ENCODE measurements at places on chromosomes 6 and 20.

DNA sequence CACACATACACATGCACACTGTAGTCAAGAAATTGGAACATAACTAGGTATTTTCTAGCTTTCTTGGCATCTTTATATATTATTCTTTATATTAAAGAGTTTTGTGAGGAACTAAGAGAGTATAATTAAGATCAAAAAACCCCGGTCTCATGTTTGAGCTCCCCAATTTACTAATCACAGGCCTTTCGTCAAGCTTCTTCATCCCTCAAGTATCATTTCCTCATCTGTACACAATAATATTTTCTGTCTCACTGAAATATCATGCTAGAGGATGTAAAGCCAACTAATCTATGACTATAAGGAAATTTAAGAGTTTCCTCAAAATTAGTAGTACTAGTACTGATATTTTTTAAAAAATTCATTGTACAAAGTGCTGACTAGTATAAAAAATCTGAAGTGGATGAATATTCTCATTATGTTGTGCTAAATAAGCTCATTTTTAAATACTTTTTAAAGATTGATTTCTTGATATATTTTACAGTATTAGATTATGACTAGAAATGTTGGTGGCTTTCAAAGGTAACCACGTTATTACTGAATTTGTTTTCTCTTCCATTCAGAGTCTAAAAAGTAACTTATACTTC, 28.0 kb downstream of the PEX3 start:
- no peak for DNase-seq

DNA sequence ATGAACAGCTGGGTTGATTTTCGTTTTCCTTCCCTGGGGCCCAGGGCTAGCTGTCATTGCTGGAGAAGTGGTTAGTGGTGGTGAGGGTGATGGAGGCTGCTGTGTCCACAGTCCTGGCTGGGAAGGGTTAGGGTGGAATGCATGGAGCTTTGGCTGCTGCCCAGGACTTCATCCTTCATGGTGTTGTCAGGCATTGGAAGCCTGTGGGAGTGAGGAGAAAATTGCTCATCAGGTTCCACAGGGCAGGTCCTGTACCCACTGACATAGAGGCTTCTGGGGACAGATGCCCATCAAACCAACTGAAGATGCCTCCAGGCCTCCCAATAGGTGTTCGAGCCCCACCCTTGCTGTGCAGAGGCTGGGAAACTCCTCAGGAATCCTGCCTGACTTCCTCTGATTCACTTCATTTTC, 262.4 kb upstream of the SUPT3H start:
- no peak for DNase-seq

- DNase-seq = no peak
Measured at GRCh38 chr6:28914941-28915340, 8.8 kb downstream of the TRIM27 start.

GRCh38 chr6:5772408-5773120, 234.2 kb downstream of the NRN1 start:
- DNase-seq = no peak

DNA sequence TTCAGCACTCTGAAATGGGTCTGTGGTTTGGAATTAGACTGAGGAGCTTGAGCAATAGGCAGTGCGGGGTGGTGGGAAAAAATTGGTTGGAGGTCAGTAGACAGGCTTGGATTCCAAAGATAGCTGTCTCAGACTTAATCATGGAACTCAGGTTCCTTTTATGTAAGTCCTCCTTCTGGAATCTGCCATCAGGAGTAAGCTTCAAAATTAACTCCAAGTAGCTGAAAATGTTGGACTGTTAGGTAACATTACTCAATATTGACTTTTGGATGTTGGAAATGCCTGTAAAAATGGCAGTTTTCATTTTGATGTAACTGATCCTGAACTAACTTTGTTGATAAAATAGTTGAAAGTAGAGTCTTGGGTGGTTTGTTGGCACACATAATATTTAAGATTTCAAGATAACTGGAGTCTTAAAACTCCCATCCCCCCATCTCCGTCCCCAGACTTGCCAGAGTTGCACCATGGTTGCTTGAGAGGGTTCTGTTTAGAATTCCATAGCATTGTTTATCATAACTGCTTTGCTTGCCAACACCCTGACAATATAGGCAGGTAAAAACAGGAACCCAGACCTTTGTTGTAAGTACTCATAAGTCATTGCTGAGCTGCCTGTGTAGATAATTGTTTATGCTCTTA, 83.0 kb downstream of the PHF20 start:
- DNase-seq = no peak

- DNase-seq = no peak
Measured at GRCh38 chr20:59646487-59646886, 42.1 kb downstream of the PHACTR3 start.

- DNase-seq = no peak
Measured at GRCh38 chr6:89921691-89922090, 27.4 kb downstream of the GJA10 start.

DNA sequence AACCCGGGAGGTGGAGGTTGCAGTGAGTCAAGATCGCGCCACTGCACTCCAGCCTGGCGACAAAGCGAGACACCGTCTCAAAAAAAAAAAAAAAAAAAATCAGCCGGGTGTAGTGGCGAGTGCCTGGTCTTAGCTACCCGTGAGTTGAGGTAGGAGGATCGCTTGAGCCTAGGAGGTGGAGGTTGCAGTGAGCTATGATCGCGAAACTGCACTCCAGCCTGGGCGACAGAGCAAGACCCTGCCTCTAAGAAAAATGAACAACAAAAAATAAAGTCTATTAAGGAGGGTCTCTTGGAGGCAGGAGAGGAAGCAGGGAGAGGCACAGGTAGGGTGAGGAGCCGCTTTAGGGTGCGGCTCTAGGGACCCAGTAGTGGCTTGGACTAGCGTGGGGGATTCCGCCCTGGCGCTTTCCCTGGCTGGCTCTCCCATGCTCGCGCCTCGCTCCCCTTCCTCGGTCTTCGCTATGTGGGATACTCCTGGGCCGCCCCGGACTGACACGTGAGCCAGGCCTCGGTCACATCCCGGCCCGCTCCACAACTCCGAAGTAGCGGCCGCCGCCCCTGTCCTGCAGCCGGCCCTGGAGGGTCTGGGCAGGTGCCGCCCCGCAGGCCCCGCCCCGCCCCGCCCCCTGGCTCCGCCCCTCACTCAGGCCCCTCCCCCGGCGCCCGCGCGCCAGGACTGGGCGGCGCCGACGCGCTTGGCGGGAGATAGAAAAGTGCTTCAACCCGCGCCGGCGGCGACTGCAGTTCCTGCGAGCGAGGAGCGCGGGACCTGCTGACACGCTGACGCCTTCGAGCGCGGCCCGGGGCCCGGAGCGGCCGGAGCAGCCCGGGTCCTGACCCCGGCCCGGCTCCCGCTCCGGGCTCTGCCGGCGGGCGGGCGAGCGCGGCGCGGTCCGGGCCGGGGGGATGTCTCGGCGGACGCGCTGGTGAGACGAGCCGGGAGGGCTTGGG, at the start of gene MYBL2:
Gene MYBL2, plus strand, starts transcription at position 739 of the 953 bp plus-strand sequence. Its CDS starts 170 bp downstream, at position 909.
- DNase-seq = peak; percentile 54

GRCh38 chr6:12075067-12075563, 63.0 kb downstream of the HIVEP1 start:
- no peak for DNase-seq

DNA sequence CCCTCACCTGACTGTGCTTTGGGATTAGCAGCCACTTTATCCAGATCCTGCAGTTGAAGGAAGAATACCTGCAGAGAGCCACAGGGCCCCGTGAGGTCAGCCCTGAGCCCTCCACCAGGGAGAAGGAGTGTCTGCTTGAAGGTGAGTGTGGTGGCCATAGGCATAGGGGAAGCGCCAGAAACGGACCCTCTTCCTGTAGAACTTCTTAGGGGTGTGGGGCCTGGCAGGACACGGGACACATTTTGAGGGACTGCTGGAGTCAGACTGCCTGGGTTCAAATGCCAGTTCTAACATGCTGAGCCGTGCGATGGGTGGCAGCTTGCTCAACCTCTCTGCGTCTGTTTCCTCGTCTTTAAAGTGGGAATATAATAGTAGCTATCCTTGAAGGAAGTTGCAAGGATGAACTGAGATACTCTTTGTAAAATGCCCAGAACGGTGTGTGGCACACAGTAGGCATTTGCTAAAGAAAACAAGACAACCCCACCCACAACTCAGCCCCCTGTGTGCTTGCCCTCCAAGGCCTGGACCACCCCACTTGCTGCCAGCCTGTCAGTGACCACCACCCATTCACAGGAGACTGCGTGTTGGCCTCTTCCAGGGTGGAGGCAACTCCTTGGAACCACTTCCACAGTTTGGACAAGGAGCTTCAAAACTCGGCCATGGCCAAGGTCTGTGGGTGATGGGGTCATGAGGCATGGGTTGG, 4.8 kb upstream of the BAK1 start:
- no peak for DNase-seq

DNA sequence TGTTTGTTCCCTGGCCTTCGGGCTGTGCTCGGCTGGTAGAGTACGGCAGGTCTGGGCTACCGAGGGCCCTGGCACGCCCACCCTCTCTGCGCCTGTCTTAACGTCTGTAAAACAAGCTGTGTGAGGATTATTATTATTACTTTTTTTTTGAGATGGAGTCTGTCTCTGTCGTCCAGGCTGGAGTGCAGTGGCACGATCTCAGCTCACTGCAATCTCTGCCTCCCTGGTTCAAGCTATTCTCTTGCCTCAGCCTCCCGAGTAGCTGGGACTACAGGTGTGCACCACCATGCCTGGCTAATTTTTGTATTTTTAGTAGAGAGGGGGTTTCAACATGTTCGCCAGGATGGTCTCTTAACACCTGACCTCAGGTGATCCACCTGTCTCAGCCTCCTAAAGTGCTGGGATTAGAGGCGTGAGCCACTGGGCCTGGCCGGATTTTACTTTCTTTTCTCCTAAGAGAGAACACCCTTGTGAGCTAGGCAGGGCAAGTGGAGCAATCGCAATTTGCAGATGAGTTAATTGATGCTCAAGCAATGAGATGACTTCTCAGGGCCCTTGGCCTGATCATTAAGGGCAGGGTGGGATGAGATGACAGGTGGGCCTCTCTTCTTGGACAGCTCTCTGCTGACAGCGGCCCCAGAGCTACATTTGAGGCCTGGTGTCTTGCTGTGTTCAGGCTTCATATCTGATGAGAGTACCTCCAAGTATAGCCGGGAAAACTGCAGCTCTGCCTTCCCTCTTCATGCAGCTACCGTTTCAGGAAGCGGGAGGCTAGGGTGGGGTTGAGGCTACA, 859 bp upstream of the SMIM29 start:
- DNase-seq = no peak

GRCh38 chr6:158039178-158039557, 57.5 kb downstream of the SYNJ2 start:
- no peak for DNase-seq

DNA sequence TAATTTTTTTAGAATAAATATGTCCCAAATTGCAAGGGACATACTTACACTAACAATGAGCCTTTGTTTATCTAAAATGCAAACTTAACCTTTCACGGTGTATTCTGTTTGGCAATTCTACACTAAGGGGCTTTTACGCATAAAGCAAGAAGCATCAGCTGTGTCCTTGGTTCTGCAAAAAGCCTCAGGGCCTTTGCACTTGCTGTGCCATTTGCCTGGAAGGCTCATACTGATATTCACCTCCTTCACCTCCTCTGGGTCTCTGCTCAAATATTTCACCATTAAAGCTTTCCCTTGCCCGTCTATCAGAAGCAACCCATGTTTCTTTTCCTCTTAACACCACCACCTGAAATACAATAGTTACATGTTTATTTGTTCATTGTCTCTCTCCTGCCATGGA, 8.9 kb upstream of the BMP7 start:
- no peak for DNase-seq

DNA sequence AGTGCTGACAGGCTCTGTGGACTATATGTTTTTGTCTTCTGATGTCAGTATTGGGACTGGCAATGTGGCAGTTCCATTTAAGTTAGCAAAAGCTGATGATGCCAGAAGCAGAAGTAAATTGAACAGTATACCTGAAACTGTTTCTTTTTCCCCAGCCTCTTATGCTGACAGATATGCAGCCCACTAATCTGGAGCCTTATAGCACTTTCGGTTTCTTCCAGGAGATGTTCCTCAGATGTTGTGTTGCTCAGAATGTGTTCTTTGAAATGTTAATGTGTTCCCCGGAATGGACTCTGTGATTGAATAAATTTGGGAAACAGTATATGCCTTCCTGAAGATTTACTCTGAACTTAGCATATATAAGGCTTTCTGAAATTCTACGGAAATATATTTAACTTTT, 80.7 kb upstream of the MRAP2 start:
- no peak for DNase-seq

DNA sequence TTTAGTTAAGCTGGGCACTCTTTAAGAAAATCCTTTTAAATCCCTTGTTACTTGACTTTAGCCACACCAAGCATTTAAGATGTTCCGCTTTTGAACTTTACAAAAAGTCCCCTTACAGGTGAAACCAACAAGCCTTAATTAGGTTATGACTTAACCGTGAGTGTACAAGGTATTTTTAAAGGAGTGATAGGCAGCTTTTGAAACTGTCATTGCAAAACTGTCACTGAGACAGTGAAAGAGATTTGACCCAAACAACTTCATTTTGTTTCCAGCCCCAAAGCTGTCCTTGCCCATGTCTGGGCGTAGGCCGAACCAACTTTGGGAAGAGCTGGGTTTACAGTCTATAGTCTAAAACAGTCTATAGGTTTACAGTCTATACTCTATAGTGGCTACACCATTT, 305.4 kb downstream of the FARS2 start:
- no peak for DNase-seq

DNA sequence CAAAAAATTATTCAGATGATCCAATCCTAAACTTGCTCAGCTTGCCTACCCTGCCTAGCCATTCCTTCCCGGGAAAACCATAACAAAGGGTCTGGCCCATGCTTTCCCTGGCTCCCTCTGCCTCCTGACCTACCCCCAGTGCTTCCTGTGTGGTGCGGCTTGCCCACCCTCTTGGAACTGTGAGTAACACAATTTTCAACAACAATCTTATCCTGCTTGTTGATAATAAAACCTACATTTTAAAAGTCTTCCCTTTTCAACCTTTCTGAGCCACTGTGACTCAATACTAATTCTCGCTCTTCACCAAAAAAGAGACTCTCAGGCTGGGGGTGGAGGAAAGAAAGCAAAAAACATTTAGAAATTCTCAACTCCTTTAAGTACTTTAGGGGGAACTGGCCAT, 18.0 kb downstream of the EXOC2 start:
- no peak for DNase-seq

GRCh38 chr6:19562468-19562867, 274.7 kb upstream of the ID4 start:
- no peak for DNase-seq

GRCh38 chr6:11869672-11870340, 91.2 kb upstream of the ADTRP start:
- DNase-seq = no peak

GRCh38 chr6:83365931-83366330, 64.9 kb downstream of the ME1 start:
- DNase-seq = no peak

GRCh38 chr6:100721256-100721655, 159.9 kb downstream of the ASCC3 start:
- DNase-seq = no peak

GRCh38 chr20:13953227-13953626, 37.2 kb downstream of the SEL1L2 start:
- DNase-seq = no peak

- DNase-seq = peak; percentile 48
Measured at GRCh38 chr6:106125925-106126435, 39.8 kb downstream of the PRDM1 start.

GRCh38 chr6:52728394-52728793, 34.9 kb downstream of the GSTA2 start:
- DNase-seq = no peak

GRCh38 chr20:33812152-33812849, 1.2 kb downstream of the CHMP4B start:
- DNase-seq = peak; percentile 20

GRCh38 chr20:1323830-1324597, 4.9 kb downstream of the SDCBP2 start:
- DNase-seq = no peak

GRCh38 chr6:116695401-116695800, 14.4 kb downstream of the KPNA5 start:
- no peak for DNase-seq

Measured in activated T-helper 9 cell treated with anti-CD3 and anti-CD28 coated beads, Interleukin-2, amount 50 U/mL, for 16 hours (primary cell).